ENCODE measurements at places on chromosomes 1 and 21. TPM values are rescaled to one million over a fixed set of nuclear protein-coding genes. Genes with fewer than 3 reads are reported as not detected.

DNA sequence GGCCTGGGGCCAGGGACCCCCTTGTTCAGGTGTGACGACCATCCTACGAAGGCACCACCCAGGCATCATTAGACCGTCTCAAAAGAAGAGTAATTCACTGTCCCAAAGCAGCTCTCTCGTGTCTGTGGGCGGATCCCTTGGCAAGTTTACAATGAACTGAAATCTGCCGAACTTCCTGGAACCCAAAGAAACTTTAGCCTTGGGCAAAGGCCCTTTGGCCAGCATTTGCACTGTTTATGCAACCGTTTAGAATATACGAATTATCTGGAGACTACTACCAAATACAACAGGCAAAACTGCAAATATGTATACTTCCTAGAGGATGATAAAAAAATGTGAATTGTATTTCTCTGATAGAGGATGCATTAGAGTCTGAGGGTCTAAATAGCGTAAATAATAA lies 1.4 kb upstream of the SOD1 start:
- DNase-seq = no peak

DNA sequence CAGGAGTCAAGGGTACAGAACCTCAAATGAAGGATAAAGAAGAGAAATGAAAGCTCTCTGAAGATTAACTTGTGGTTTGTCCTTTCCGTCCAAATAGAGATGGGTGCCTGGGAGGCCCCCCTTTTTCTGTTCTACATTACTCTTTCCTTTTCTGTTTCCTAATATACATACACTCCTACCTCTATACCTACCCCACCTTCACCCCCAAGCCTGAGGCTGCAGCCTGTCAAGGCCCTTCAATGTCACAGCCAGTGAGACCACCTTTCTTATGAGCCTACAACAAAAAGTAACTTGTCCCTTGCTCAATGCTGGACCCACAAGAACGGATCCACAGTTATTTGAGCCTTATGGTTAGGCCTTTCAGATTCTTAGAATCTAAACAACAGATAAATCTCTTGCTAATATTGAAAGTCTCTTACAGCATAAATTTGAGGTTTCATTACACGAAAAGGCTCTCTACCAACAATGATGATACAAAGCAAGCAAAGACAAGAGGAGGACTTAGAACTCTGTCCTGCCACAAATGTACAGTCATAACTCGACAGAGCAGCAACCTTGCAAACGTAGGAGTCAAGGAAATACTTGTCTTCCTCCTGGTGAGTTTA lies 4.1 kb upstream of the TRAF3IP3 start:
- DNase-seq = no peak

DNA sequence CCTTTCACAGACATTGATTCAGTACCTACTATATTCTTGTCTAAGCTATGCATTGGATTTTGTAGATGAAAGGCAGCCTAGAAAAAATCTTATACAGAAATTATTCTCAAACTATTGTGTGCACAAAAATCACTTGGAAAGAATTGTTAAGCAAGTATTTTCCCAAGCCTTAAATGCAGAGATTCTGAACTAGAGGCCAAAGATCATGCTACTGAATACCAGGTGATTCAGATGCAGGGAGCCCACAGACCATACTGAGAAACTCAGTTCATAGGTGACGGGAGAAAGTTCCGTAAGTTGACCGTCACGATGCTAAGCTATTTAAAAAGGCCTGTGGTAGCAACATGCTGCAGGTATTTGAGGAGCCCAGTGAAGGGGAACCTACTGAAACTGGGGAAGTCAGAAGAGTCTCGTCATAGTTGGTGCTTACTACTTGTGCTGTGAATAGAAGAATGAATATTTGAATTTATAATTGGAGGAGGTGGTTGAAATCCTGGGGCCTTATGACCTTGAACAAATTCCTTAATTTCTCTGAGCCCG lies 150.8 kb downstream of the NFIA start:
- no peak for DNase-seq

DMBX1 gene
- not detected for total RNA-seq

LCK gene
- 3.8 TPM for total RNA-seq

GBP7 gene
- total RNA-seq = not detected

CSMD2 gene
- total RNA-seq = 1.1 TPM

- no peak for DNase-seq
Observed at GRCh38 chr1:51071291-51072042, 30.6 kb upstream of the C1orf185 start.

- no peak for DNase-seq
Observed at GRCh38 chr1:160144921-160145320, 6.5 kb upstream of the ATP1A4 start.

- DNase-seq = no peak
Observed at GRCh38 chr1:235205687-235206086, 44.6 kb upstream of the RBM34 start.

GRCh38 chr1:41842993-41843755 lies 75.5 kb downstream of the HIVEP3 start:
- DNase-seq = no peak

DNA sequence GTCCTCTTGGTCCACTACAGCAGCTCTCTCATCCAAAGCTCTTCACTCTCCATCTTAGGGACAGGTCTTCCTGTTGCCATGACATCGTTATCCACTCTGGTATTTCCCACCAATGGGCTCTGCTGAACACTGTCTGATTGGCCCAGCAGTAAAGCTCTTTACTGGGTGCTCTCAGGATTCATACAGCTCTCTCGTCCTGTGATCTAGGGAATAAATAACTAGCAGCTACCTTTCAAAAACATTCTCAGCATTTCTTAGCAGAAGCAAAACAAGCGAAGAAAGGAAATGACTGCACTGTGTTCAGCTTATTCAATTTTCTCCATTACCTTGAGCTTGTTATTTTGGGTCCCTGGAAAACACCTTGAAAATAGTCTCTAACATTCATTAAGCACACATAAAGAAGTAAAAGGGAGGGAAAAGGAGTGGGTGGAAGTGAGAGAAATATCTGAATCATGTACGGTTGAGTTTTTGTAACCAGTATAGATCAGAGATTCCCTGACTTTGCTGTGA lies 163.4 kb upstream of the SGIP1 start:
- DNase-seq = no peak

CASQ1 gene
- total RNA-seq = 10.5 TPM

DYNLT5 gene
- 3.1 TPM for total RNA-seq

DNA sequence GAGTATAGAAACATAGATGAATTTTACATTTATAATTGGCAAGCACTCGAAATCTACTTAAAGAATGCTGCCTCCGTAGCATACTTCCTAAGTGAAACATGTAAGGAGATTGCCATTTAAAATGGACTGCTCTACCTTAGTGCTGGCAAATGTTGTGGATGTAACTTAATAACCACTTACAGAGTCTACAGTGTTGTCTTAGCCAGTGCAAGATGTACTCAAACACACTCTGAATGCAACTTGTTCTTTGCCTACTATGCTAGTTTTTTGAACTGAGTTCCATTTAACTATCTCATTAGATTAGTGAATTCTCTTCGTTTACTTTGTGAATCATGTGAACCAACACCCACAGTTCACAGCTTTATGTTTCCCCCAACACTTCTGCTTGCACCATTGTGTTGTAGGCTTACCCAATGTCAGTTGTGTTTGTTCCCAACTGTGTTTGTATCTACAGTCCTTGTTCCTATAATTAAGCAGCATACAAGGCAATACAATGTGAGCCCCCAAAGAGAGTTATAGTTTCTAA lies 345.5 kb upstream of the LYPLAL1 start:
- no peak for DNase-seq

LRRC41 gene
- total RNA-seq = 76.6 TPM

GRCh38 chr1:172287208-172287607 lies 133.3 kb upstream of the C1orf105 start:
- peak; percentile 50 for DNase-seq

FYB2 gene
- 4.0 TPM for total RNA-seq

DNA sequence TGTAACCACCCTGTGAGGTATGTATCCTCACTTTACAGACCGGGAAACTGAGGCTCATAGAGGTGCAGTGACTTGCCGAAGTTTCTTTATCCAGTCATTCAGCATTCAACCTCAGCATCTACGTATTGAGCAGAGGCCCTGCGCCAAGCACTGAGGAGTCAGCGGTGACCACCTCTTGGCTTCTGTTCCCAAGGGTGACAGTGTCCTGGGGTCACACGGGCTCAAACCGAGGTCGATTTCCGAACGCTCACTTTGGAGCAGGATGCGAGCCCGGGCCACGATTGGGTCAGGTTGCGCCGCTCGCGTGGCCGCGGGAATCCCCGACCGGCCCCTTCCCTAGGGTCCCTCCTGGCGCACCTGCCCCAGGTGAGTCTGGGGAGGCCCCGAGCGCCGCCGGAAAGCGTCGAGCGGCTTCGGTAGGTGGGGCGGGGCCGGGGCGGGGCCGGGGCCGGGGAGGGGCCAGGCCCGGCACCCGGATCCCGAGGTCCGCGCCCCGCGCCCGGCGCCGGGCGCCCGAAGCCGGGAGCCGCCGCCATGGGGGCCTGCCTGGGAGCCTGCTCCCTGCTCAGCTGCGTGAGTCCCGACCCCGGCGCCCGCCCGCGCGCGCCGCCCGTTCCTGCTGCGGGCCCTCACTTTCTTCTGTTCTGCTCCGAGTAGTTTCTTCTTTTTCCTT lies at the start of gene SERINC2:
Gene SERINC2, plus strand, starts transcription at position 482 of the 673 bp plus-strand sequence. Its CDS starts 53 bp downstream, at position 535.
- no peak for DNase-seq

FLG gene
- not detected for total RNA-seq

DNA sequence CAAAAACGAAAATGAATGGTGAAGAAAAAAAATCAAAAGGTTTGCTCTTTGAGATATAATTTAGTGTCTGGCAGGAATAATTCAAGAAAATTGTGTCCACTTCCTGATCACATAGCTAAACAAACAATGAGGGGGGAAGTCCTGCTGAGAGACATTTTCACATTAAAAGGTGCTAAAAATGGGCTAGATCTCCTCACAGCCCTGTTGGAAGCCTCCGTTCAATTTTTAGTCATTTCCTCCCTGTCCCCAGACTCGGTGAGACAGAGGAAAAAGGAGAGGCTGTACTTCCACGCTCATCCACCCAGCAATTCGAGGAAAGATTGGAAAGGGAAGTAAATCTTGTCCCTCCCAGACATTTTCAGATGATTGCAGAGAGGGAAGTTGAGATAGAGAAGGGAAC lies 103.7 kb downstream of the BARHL2 start:
- no peak for DNase-seq

AMPD1 gene
- 0.86 TPM for total RNA-seq

DNA sequence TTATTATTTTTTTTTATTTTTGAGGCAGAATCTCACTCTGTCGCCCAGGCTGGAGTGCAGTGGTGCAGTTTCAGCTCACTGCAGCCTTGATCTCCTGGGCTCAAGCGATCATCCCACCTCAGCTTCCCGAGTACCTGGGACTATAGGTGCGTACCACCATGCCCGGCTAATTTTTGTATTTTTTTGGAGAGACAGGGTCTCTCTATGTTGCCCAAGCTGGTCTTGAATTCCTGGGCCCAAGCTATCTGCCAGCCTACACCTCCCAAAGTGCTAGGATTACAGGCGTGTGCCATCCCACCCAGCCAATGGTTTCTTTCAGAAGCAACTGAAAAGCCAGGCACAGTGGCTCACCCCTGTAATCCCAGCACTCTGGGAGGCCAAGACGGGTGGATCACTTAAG lies 2.3 kb downstream of the KRTCAP2 start:
- DNase-seq = no peak

GRCh38 chr1:203682473-203683383 lies 56.1 kb downstream of the ATP2B4 start:
- DNase-seq = no peak

Data from ureter (tissue), 1 donor.